ENCODE measurements at places on chromosomes 5 and 9.

- peaks cover 76% of the 10 kb centered on the region for H3K36me3 ChIP-seq
- no peaks in the 10 kb centered on the region for H3K27me3 ChIP-seq
- peak overlapping the region; percentile 8 for H3K4me3 ChIP-seq
- H3K27ac ChIP-seq = peak overlapping the region; percentile 100
Measured at GRCh38 chr5:150444770-150445169, 4.8 kb downstream of the RPS14 start.

DNA sequence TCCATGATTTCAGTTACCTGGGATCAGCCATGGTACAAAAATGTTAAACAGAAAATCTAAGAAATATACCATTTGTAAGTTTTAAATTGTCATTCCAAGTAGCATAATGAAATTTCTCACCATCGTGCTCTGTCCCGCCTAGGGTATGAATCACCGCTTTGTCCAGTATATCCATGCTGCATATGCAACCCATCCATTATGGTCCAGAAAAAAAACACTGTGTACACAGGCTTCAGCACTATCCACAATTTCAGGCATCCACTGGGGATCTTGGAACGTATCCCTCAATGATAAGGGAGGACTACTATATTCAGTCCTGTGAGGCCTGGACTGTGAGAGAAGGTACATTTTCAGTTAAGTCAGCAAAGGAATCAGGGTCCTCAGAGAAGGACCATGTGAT is 37.6 kb upstream of the HNRNPA0 start:
- no peak for DNase-seq
- no peaks in the 10 kb centered on the region for H3K36me3 ChIP-seq
- H3K4me3 ChIP-seq = no peak overlapping the region
- H3K27ac ChIP-seq = no peak overlapping the region

GRCh38 chr5:151686674-151687407 is at the start of gene SPARC:
SPARC (minus strand) TSS chr5:151686915; CDS start chr5:151676188, 10,727 bp downstream.
- no peak within 1 kb of the TSS for H3K27ac ChIP-seq
- H3K36me3 ChIP-seq = no peaks in the 10 kb centered on the region
- peaks cover 44% of the 10 kb centered on the region for H3K27me3 ChIP-seq
- no peak for DNase-seq

GRCh38 chr5:170151097-170151831 is 45.6 kb downstream of the FOXI1 start:
- no peaks in the 10 kb centered on the region for H3K36me3 ChIP-seq
- no peaks in the 10 kb centered on the region for H3K27me3 ChIP-seq
- no peak overlapping the region for H3K4me3 ChIP-seq
- no peak overlapping the region for H3K27ac ChIP-seq
- DNase-seq = no peak

- H3K4me1 ChIP-seq = no peaks in the 10 kb centered on the region
- H3K27ac ChIP-seq = no peak overlapping the region
- H3K27me3 ChIP-seq = no peaks in the 10 kb centered on the region
- no peaks in the 10 kb centered on the region for H3K36me3 ChIP-seq
- DNase-seq = no peak
- H3K4me3 ChIP-seq = no peak overlapping the region
Measured at GRCh38 chr5:116897291-116897690, 322.7 kb upstream of the SEMA6A start.

GRCh38 chr5:55853041-55853670 is 2.0 kb downstream of the IL31RA start:
- peaks cover 12% of the 10 kb centered on the region for H3K27me3 ChIP-seq
- DNase-seq = no peak
- no peak overlapping the region for H3K4me3 ChIP-seq

GRCh38 chr5:23027331-23027730 is 174.2 kb upstream of the CDH12 start:
- H3K4me1 ChIP-seq = no peaks in the 10 kb centered on the region
- no peak for DNase-seq
- no peaks in the 10 kb centered on the region for H3K36me3 ChIP-seq

- DNase-seq = no peak
- peak overlapping the region; percentile 86 for H3K4me3 ChIP-seq
- H3K4me1 ChIP-seq = peaks cover 34% of the 10 kb centered on the region
- peak overlapping the region; percentile 71 for H3K27ac ChIP-seq
- peaks cover 1% of the 10 kb centered on the region for H3K36me3 ChIP-seq
Measured at GRCh38 chr9:120715389-120715924, 1.2 kb upstream of the MEGF9 start.

DNA sequence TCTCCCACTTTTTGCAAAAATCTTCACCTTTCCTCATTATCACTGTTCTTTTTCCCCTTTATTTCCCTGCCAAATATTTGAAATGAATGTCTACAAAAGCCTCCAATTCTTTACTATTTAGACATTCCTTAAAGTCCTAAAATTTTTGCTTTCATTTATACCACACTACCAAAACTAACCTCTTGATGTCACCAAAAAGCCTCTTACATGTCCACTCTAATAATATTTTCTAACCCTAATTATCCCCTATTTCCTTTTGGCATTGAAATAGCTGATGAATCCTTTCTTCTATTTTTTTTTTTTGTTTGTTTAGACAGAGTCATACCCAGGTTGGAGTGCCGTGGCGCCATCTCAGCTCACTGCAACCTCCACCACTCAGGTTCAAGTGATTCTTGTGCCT is 32.3 kb upstream of the NRG2 start:
- H3K4me1 ChIP-seq = no peaks in the 10 kb centered on the region
- no peaks in the 10 kb centered on the region for H3K36me3 ChIP-seq
- H3K4me3 ChIP-seq = no peak overlapping the region
- no peak for DNase-seq

DNA sequence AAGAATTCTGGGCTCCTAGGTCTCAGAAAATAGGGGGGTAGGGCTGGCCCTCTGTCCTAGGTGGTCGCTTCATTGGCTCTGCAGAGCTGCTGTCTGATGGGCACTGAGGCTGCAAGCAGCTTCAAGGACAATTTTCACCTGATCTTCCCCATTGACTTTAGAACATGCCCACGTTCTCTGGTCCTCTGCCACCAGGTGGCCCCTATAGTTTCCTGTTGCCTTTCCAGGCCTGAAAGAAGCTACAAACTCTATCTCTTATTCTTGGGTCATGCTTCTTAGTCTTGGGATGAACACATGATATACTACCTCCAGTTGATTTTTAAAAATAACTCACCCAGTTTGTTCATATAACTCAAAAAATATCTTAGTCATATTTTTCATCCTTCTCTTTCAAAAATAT is 26.3 kb downstream of the SPZ1 start:
- no peaks in the 10 kb centered on the region for H3K27me3 ChIP-seq
- no peaks in the 10 kb centered on the region for H3K36me3 ChIP-seq
- H3K4me1 ChIP-seq = peaks cover 4% of the 10 kb centered on the region
- H3K27ac ChIP-seq = no peak overlapping the region

- no peaks in the 10 kb centered on the region for H3K4me1 ChIP-seq
- DNase-seq = no peak
- H3K4me3 ChIP-seq = no peak overlapping the region
- H3K36me3 ChIP-seq = no peaks in the 10 kb centered on the region
- H3K27ac ChIP-seq = no peak overlapping the region
- no peaks in the 10 kb centered on the region for H3K27me3 ChIP-seq
Measured at GRCh38 chr5:96548905-96549304, 113.3 kb upstream of the CAST start.

DNA sequence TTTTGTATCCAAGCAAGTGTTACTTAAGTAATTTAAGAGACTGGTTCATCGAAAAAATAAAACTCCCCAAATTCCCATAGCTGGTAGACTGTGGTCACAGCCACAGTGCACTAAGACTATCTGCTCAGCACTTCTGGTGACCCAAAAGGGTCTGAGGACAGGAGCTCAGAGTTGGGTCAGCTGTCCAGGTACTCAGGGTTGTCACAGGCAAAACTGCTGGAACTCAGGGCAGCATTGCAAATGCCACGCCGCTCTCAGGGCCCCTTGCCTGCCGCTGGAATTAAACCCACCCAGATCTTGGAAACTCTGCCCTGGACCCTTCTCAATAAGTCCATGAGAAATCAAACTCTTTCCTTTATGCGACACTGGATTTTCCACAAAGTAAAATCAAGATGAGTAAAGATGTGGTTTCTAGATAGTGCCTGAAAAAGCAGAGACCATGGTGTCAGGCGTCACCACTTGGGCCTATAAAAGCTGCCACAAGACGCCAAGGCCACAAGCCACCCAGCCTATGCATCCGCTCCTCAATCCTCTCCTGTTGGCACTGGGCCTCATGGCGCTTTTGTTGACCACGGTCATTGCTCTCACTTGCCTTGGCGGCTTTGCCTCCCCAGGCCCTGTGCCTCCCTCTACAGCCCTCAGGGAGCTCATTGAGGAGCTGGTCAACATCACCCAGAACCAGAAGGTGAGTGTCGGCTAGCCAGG is at the start of gene IL13:
TSS of gene IL13 (plus strand) at position 498 of the 705 bp plus-strand sequence. CDS start at position 512, 14 bp downstream.
- H3K27ac ChIP-seq = peak within 1 kb of the TSS; percentile 14
- H3K36me3 ChIP-seq = no peaks in the 10 kb centered on the region
- peaks cover 54% of the 10 kb centered on the region for H3K27me3 ChIP-seq
- DNase-seq = no peak
- peaks cover 46% of the 10 kb centered on the region for H3K4me1 ChIP-seq

GRCh38 chr5:122354293-122354692 is 42.3 kb downstream of the SNCAIP start:
- no peak overlapping the region for H3K27ac ChIP-seq
- H3K4me3 ChIP-seq = no peak overlapping the region
- no peak for DNase-seq
- H3K36me3 ChIP-seq = no peaks in the 10 kb centered on the region

- peaks cover 19% of the 10 kb centered on the region for H3K36me3 ChIP-seq
- peak; percentile 70 for DNase-seq
- H3K27ac ChIP-seq = peak overlapping the region; percentile 91
- peak overlapping the region; percentile 93 for H3K4me3 ChIP-seq
Measured at GRCh38 chr5:79236970-79237739, 1.2 kb downstream of the JMY start.

DNA sequence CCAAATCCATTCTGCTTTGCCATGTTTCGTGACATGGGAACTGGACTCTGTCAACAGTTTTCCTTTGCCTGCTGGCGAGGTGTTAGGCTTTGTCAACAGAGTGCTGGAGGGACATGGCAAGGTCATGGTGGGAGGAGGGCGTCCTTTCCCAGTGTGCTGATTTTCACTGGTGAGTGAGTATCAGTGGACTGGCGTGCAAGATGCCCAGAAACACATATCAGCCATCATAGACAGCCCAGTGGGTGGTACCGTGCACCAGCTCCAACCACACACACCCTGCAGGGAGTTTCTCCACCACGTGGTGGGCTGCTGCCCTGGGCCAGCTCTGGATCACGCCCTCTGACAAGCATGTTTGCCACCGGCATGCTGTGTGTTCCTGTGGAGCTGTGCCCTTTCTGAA is 50.0 kb upstream of the ABL1 start:
- H3K27ac ChIP-seq = no peak overlapping the region
- H3K4me1 ChIP-seq = peaks cover 7% of the 10 kb centered on the region
- H3K4me3 ChIP-seq = no peak overlapping the region
- no peaks in the 10 kb centered on the region for H3K27me3 ChIP-seq
- peaks cover 17% of the 10 kb centered on the region for H3K36me3 ChIP-seq

DNA sequence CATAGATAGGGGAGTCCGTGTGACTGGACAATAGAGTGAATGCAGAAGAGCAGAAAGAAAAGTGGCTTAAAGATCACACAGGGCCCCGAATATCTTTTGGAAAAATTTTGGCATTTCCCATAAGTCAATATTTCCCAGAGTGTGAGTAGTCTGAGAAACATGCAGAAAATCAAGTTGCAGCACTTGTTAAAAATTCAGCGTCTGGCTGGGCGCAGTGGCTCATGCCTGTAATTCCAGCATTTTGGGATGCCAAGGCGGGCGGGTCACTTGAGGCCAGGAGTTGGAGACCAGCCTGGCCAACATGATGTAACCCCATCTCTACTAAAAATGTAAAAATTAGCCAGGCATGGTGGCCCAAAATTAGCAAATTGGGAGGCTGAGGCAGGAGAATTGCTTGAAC is 227.0 kb downstream of the DRD1 start:
- no peak overlapping the region for H3K27ac ChIP-seq
- DNase-seq = no peak
- H3K27me3 ChIP-seq = peaks cover 22% of the 10 kb centered on the region

DNA sequence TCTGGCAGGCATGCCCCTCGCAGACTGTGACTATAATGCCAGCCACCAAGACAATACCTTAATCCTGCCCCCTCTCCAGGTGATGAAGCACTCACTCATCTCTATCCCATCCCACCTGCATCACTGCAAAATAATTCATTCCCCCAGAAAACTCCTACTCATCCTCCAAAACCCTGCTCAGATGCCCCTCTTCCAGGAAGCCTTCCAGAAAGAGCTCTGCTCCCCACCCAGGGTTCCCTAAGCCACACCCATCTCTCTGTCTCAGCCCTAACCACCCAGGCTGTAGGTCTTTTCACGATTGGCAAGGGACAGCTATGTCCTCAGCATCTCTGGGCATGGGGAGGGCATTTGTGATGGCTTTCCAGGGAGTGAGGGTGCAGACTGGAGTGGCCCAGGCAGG is 17.2 kb downstream of the NR5A1 start:
- no peak overlapping the region for H3K4me3 ChIP-seq
- DNase-seq = no peak
- H3K36me3 ChIP-seq = no peaks in the 10 kb centered on the region
- H3K27me3 ChIP-seq = no peaks in the 10 kb centered on the region
- H3K27ac ChIP-seq = no peak overlapping the region

DNA sequence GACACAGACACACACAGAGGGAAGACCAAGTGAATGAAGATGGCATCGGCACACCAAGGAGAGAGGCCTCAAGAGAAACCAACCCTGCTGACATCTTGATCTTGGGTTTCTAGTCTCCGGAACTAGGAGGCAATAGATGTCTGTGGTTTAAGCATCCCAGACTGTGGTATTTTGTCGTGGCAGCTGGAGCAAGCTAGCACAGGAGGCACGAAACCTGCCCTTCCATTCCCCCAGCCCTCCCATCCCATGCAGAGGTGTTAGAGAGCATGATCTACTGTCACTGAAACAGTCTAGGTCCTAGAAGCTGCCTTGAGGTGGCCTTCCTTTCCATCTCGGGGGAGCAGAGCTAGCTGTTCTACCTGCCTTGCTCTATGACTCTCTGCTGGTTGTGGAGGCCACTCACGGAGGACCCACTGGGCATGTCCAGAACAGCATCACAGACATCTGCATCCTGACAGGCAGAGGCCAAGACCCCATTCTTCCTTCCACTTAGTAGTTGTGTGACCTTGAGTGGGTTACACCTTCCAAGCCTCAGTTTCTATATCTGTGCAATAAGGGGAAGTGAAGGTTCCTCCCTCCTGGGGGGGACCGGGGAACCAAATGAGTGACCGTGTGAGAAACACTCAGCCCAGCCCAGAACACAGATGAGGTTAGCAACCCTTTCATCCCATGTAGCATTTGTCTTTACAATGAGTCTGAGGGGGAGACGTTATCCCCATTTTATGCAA is 134.3 kb upstream of the BOD1 start:
- no peak for DNase-seq
- H3K36me3 ChIP-seq = no peaks in the 10 kb centered on the region
- H3K4me3 ChIP-seq = no peak overlapping the region
- H3K27me3 ChIP-seq = no peaks in the 10 kb centered on the region
- H3K4me1 ChIP-seq = no peaks in the 10 kb centered on the region

- DNase-seq = no peak
- H3K36me3 ChIP-seq = no peaks in the 10 kb centered on the region
- peaks cover 3% of the 10 kb centered on the region for H3K4me1 ChIP-seq
- no peak overlapping the region for H3K4me3 ChIP-seq
Measured at GRCh38 chr5:96374653-96375052, 58.4 kb downstream of the PCSK1 start.

- H3K4me3 ChIP-seq = no peak overlapping the region
- no peaks in the 10 kb centered on the region for H3K36me3 ChIP-seq
- no peak for DNase-seq
- no peak overlapping the region for H3K27ac ChIP-seq
- H3K27me3 ChIP-seq = peaks cover 15% of the 10 kb centered on the region
Measured at GRCh38 chr5:154118893-154119336, 71.6 kb upstream of the GALNT10 start.
